ENCODE measurements at places on chromosomes 4 and X.

DNA sequence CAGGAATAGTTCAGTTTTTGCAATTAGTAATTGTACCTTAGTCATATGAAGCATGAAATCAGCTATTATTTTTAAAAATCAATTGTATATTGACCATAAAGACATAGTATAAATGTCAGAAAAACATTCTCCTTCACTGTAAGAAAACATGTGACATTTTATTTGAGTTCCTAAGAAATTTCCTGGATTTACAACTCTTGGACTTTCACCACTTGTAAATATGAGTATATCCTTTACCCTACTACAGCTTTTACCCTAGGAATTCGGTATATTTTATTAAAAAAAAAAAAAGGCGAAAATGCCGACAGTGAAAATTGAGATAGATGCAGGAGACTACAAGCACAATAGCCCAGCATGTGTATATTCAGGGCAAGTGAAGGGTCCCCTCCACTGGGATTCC, 14.9 kb downstream of the ADH1A start:
- DNase-seq = no peak

GRCh38 chrX:78747489-78747888, at the start of gene LPAR4:
TSS of gene LPAR4 (plus strand) at chrX:78747720. CDS start at chrX:78754870, 7,150 bp downstream.
- no peak for DNase-seq

- no peak for DNase-seq
These were observed 654.9 kb upstream of the HTR2C start for GRCh38 chrX:113929004-113929403.

DNA sequence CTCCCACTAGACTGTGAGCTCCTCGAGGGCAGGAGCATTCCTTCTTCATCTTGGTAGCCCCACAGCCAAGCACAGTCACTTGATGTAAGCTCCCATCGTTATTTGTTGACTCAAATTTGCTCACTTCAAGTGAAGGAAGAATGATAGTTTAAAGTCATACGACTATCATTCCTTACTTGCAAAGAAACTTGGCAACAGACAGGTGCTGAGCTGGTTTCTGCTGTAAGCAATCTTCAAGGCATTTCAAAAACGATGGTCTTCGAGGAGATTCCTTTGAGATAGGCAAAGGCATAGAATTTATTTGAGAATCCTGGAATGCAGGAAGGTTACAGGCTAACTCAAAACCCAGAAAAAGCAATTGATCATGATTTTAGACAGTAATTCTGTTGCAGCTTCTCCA, 64.8 kb downstream of the QDPR start:
- no peak for DNase-seq

- DNase-seq = no peak
These were observed 50.6 kb upstream of the SHOX start for GRCh38 chrX:580030-580429.

- DNase-seq = peak; percentile 39
These were observed 3.1 kb downstream of the ZGRF1 start for GRCh38 chr4:112633477-112634235.

DNA sequence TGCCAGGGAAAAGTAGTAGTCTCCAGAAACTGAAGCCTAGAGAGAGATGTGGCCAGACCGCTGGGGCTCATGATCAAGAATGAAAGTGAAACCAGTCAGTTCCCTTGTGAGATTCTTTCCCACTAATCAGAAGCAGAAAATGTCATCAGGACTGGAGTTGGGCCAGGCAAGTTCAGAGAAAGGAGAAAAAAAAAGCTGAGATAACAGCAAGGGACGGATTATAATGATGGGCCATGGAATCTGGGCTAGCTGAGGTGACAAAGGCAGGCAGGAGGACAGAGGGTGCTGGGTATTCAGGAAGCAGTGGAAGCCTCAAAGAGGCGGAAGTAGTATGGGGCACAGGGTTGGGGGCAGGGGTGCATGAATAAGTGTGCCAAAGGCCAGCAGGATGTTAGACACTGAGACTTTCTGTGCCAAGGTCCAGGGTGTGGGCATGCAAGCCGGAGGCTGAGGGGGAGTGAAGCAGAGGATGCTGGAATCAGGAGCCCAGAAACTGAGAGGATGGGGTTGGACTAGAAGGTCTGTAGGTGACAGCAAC, 2.5 kb downstream of the CXorf38 start:
- peak; percentile 33 for DNase-seq

GRCh38 chr4:39808231-39808749, 110.4 kb downstream of the UBE2K start:
- DNase-seq = no peak

DNA sequence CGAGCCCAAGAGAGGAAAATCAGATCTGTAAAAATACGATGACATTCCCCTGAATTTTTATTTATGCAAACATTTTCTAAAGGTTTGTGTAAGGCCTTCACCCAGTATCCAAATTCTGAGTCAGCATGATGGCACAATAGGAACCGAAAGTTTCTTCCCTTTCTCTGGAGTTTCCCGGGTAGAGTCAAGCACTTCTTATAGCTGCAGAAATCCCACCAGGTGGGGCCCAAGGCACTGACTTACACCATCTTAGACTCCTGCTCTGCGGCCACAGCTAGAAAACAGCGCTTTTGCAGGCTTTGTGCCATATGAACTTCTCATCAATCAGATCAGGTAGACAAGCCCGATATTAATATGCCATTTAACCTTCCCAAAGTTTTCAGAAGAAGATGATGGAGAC, 13.4 kb downstream of the LEF1 start:
- DNase-seq = no peak

DNA sequence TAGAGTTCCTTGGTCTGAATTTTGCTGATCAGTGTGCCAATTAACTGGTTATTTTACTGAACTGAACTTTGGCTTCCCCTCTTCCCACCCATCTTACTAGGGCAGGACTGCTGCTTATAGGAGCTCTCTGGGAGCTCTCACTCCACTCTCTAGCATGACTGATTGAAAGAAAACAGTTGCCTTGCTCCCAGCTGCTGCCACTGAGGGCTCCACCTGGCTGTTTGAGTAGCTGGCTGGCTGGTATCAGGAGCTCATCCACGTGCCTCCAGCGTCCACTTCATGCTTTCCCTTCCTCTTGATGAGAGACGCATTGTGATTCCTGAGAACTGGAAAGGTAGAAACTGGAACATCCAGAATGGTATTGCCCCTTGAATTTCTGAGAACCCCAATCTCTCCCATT, 73.0 kb upstream of the KLHL13 start:
- no peak for DNase-seq

GRCh38 chr4:54231768-54232688, 2.9 kb downstream of the PDGFRA start:
- no peak for DNase-seq

GRCh38 chr4:48173056-48173991, 39.3 kb upstream of the TXK start:
- DNase-seq = no peak

- DNase-seq = no peak
These were observed 476.5 kb downstream of the NKX6-1 start for GRCh38 chr4:84022564-84022963.

- DNase-seq = no peak
These were observed 136.8 kb downstream of the C4orf33 start for GRCh38 chr4:129232589-129233337.

DNA sequence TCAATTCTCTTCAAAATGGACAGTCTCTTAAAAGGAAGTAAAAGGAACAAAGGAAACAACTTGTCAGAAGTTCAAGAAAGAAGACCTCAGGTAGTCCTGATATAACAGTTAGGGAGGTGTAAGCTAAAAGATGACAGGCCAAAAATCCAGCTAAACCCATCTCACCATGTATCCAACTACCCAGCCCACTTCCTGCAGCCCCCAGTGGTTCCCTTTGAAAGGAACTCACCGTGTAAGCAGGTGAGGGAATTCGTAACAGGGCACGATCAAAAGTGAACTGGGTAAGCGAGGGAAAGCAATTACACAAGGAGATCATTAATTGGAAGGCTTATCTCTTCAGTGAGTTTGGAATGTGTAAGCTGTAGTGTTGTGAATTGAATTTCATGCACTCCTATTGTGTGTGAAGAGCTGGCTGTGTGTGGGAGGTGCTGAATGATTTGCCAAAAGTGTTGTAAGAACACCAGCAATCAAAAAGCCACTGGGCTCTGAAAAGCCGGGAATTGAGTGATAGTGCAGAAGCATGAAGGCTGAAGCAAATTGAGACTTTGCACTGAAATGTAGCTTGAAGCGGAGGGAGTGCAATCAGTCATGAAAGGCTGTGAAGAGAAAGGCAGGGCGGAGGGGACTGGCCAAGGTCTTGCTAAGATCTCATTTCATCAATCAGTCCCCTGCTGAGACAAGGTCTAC, 914.2 kb upstream of the LCORL start:
- DNase-seq = no peak

DNA sequence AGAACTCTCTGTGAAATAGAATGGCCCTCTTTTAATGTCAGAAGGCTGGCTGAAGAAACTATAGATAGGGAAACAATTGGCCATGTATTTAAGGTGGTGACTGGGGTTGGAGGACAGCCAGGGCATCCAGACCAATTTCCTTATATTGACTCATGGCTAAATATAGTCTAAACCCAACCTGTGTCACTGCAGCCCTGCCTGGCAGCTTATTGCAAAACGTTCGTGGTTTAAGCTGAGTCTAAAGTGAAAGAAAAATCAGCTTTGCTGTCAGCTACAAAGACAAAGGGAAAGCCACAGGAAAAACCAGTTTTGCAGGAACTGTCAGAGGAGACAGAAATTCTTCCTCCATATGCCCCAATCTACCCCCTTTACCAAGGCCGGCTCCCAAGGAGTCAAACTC, 902.8 kb upstream of the NDST4 start:
- no peak for DNase-seq

DNA sequence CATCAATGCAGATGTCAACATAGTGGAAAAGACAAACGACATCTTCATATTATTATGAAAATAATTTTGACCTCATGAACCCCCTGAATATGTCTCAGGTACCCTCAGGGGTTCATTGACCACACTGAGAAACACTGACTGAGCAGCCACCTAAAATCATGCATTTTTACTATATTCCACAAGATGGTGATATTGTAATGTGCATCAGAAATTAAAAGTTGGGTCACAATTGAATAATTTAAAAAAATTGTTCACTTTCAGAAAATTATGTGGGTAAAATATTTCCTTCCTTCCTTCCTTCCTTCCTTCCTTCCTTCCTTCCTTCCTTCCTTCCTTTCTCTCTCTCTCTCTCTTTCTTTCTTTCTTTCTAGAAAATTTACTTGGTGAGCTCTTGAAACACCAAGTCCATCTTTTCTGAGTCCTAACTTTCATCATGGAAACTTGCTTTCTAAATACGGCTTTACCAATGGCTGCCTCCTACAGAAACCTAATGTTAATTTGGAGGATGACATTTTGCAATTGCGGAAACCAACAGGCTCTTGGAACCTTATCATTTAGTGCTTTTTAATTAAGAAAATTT, 103.6 kb downstream of the RTL3 start:
- DNase-seq = peak; percentile 15

DNA sequence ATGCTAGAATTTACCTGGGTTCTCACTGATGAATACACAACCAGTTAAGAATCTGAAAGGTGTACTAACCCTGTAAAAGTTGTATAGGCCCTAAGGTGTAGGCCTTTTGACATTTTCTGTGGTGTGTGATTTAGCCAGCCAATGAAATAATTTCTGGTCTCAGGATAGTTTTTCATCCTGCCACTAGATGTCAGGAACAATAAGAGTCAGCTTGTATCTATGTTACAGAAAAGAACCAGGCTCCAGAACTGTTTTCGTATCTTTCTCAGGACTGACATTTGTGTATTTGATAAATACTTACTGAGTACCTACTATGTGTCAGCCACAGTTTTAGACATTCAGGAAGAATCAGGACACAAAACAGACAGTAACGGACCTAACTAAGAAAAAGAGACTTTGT, 673.6 kb upstream of the TENM3 start:
- DNase-seq = no peak

GRCh38 chr4:4838051-4838935, 21.2 kb upstream of the MSX1 start:
- DNase-seq = no peak

- no peak for DNase-seq
These were observed 96.9 kb downstream of the CHRDL1 start for GRCh38 chrX:110698696-110699095.

GRCh38 chr4:75643651-75644050, 13.3 kb upstream of the CDKL2 start:
- no peak for DNase-seq

DNA sequence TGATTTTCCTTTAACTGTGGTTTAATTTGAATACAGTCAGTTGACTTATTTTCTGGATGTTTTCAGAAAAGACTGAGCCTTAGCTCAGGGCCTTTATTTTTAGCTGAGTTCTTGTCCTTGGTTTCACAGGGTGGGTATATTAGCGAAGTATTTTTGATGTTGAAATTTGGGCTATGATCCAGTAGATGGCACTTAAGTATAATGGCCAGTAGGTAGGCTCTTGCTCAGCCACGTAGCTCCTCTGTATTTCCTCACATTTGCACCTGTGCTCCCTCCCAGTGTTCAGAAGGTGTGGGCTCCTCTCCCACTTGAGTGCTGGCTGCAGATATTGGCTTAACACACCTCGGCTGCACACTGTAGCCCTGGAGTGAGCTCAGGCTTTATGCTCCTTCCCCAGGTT, 549.9 kb upstream of the AMOT start:
- no peak for DNase-seq

DNA sequence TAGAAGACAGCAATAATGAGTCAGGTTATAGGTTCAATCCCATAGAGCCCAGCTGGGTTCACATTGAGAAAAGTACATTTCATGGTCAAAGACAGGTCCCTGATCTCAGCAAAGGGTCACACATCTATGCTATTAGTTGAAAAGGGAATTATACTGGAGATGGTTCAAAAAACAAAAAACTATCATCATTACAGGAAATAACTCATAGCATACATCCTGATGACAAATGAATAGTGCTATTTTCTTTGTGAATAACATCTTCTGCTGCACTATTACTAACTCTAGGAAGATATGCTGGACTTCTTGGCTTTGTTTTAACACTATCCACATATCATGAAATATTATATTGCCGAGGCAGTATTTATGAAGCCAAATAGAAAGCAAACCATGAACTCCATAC, 202.5 kb upstream of the MAB21L2 start:
- DNase-seq = no peak

DNA sequence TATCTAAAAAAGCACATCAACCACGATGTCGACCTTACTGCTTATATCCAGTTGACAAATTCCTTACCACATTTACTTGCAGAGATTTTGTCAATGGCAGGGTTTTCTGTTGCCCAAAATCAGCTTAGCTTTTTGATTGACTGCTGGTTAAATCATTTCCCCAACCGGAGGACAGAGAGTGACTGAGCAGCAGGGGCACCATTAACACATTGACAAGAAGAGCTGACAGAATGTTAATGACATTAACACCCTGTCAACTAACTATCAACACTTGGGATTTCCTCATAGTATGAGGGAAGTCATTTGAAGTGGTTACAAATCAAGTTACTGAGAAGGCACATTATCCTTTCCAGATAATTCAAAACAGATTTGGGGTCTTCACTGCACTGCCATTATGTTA, 368.4 kb downstream of the RPA4 start:
- DNase-seq = no peak

GRCh38 chr4:168584321-168584771, 87.5 kb downstream of the PALLD start:
- DNase-seq = no peak

- DNase-seq = peak; percentile 77
These were observed 13.2 kb downstream of the CA5B start for GRCh38 chrX:15751155-15751819.

Measured in CD4-positive, alpha-beta T cell treated with Interleukin-15 for 4 hours (primary cell).